ENCODE measurements at places on chromosomes 13 and 19.

DNA sequence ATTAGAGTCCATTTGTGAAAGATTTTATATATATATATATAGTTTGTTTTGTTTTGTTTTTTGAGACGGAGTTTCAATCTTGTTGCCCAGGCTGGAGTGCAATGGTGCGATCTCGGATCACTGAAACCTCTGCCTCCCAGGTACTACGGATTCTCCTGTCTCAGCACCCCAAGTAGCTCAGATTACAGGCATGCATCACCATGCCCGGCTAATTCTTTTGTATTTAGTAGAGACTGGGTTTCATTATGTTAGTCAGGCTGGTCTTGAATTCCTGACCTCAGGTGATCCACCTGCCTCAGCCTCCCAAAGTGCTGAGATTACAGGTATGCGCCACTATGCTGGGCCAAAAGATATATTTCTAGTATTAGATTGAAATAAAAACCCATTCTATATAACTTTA, 4.0 kb upstream of the ZNF701 start:
- no peak for DNase-seq

- DNase-seq = no peak
Observed at GRCh38 chr19:2888731-2889224, 11.9 kb upstream of the ZNF57 start.

DNA sequence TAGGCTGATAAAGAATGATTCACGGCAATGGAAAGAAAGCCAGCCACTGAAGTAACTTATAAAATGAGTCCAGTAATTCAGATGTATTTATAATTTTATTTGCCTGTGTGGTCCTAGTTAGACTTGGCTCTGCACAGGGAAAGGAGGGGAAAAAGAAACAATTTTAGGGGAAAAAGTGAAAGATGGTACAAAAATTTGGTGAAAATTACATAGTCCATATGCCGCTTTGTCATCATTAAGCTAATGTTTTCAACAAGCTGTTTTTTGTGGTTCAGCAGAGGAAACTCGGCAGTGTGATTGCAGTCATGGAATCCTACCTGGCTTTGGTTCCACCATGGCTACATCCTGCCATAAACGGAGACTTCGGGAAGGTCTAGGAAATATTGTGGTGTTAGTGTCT, 301.9 kb downstream of the ATP8A2 start:
- no peak for DNase-seq

DNA sequence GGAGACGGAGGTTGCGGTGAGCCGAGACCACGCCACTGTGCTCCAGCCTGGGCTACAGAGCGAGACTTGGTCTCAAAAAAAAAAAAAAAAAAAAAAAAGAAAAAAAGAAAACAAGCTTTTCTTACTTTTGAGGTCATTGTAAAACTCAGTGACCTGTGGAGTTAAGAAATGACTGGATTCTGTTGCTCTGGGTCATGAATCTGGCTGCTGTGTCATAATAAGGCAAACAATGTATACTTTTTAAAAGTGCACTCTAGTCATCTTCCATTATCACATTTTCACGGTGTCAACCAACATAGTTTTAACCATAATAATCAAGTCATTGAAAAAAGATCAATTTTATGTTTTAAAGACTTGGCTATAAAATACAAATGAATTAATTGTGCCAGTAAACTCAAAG, 1186.6 kb downstream of the DIAPH3 start:
- no peak for DNase-seq

DNA sequence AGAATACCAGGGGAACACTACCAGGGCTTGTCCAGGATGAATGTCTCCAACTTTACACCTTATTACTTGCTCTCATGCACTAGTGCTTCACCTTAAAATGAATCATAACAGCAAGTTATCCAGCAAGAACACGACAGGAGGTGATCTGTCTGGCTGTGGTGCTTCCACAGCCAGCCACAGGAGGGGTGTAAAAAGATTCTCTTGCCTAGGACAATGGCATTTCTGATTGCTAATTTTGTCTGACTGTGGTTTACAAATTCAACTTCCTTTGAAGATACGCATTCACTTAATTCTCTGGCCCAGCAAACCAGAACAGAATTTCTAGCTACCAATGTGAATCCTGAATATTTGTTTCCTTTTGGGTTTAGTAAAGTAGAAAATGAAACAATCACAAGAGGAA, 23.1 kb upstream of the COG3 start:
- DNase-seq = no peak

- peak; percentile 57 for DNase-seq
Observed at GRCh38 chr19:13053761-13054625, 48.7 kb downstream of the LYL1 start.

- DNase-seq = no peak
Observed at GRCh38 chr19:17616961-17617806, 61.7 kb downstream of the COLGALT1 start.

GRCh38 chr19:7981199-7981598, 24.2 kb downstream of the ELAVL1 start:
- no peak for DNase-seq

DNA sequence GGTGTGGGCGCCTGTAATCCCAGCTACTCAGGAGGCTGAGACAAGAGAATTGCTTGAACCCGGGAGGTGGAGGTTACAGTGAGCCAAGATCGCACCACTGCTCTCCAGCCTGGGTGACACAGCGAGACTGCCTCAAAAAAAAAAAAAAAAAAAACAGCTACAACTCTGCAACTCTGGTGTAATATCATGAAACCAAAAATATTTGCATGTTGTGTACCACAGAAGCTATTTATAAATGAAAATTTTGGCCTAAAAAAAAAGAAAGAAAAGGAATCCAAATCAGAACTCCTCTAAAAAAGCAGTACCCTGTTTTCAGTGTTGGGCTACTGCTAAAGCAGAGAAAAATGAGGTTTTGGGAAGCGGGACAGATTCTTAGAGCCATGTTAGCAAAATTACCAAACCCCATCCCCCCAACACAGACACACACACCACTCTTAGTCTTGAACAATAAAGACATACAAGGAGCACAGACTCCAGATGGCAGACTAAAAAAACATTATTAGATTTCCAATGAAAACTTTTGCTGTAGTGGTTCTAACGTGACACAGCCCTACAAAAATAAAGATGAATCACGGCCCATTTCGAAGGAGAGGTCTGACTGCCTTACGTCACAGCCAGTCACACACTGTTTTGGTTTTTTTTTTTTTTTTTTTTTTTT, 51.5 kb downstream of the INSR start:
- DNase-seq = no peak

DNA sequence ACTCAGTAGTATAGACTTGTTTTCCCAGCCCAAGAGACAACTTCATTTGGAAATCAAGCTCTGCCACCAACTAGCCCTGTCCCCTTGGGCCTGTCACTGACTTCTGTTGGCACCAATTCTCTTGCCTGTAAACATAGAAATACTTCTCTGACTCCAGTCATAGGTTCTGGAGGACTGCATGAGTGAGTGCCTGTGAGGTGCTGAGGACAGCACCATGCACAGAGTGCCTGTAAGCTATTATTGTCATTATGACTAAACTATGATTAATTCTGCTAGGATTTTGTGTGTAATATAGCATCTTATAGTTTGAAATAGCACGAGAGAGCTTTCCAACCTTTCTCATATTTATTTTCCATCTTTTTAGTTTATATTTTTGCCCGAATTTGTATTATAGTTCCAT, 247.9 kb downstream of the MYO16 start:
- no peak for DNase-seq

DNA sequence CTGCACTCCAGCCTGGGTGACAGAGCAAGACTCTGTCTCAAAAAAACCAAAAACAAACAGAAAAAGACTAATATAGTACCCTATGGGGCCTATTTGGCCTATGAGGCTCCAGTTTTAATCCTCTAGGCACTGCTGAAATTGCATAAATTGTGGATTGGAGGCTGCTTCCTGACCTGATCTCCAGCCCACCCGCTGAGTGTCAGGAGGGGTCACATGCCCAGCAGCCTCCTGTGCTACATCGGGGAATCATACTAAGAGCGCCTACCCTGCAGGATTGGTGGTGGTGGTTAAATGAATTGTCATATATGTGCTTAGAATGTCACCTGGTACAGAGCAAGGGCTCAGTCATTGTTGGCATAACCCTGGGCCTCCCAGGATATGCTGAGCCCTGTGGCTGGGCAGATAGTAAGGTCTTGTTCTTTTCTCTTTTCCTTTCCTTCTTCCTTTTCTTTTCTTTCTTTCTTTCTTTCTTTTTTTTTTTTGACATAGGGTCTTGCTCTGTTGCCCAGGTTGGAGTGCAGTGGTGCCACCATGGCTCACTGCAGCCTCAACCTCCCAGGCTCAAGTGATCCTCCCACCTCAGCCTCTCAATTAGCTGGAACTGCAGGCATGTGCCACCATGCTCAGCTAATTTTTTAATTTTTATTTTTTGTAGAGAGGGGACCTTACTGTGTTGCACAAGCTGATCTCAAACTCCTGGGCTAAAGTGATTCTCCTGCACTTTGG, 31.3 kb downstream of the LTBP4 start:
- DNase-seq = no peak

- peak; percentile 40 for DNase-seq
Observed at GRCh38 chr19:489418-490196, 6.7 kb upstream of the MADCAM1 start.

- DNase-seq = peak; percentile 93
Observed at GRCh38 chr19:38039966-38040365, 133.0 kb downstream of the SIPA1L3 start.

- no peak for DNase-seq
Observed at GRCh38 chr19:30314056-30314804, 58.0 kb upstream of the ZNF536 start.

DNA sequence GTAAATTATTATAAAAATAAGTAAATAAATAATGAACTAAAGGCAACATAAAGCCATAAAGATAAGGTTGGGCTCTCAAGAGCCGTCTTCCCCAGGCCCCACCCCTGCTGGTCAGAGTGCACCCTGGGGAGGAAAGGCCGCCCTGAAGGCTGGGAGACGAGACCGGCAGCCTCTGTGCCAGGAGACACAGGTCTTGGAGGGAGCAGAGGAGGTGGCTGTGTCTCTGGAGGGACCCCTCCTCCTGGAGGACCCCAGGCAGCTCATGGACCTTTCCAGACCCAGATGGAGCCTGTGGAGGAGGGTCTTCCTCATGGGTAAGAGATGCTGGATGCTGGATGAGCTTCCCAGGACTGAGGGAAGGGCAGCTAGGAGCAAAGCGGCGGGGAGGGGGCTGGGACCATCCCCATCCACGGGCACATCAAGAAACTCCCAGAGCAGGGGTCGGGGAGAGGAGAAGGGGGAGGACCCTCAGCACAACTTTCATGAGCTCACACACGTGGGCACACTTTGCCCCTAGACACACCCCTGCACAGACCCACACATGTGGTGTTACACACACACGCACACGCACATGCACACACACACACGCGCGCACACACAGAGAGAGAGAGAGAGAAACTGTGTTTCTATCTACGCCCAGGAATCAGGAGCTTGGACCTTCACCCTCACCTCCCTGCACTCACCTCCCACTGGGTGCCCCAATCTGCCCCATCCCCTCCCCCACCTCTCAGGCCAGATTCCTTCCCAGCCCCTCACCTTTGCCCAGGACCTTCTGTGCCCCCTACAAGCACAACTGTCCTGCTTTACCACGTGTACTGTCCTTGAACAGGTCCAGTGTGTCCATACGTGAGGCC, at the start of gene CEACAM18:
CEACAM18 (plus strand) TSS at position 159 of the 854 bp plus-strand sequence.
- no peak for DNase-seq

GRCh38 chr13:33080972-33081590, 64.9 kb downstream of the KL start:
- DNase-seq = no peak

DNA sequence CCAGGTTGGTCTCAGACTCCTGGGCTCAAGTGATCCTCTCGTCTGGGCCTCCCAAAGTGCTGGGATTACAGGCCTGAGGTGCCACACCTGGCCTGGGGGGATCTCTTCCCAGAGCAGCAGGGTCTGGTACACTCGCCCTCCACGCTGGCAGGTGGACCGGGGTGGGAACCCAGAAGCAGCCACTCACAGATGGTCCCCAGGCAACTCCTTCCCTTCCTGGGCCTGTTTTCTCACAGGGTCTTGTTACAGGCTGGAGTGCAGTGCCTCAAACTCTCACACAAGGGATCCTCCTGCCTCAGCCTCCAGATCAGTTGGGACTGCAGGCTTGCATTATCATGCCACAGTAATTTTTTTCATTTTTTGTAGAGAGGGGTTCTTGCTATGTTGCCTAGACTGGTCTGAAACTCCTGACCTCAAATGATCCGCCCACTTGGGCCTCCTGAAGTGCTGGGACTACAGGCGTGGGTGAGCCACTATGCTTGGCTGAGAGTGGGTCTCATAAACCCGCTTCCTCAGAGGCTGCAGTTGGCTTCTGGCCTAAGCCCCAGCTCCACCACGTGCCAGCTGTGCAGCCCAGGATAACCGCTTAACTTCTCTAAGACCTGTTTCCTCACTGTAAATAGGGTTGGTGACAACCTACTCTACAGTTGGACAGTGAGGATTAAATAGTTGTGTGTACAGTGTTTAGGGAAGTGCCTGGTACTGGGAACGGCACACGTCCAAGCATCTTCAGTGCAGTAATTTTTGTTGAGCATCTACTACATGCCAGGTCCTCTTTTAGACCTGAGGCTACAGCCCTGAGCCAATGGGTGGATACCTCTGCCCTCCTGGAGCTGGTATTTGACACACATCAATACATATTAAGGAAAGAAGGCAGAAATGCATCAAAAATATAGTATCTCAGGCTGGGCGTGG, 871 bp upstream of the CCER2 start:
- DNase-seq = no peak

GRCh38 chr13:110214637-110215036, 92.3 kb downstream of the COL4A1 start:
- DNase-seq = no peak

- DNase-seq = no peak
Observed at GRCh38 chr19:16628984-16629691, 1.1 kb upstream of the MED26 start.

GRCh38 chr19:29834991-29835846, 23.4 kb downstream of the CCNE1 start:
- DNase-seq = no peak

DNA sequence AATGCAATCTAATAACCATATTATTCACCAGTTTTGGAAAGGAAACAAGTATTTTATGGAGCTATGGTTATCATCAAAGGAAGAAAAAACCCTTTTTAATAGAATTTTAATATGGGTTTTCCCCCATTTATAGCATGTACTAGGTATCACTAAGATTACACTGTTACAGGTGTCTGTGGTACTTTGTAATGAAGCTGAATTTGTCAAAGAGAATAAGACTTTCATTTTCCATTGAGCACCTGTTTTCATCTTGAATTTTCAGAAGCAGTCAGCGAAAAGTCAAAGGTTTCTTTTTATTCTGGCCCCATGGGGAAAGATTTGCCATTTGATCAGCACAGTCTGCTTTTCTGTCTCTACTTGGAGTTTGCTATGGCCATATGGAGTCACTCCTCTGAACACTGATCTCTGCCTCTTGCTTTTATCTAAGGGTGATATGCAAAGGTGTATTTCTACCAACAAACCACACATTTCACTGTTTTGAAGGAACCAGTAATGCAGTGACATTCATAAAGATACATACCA, 590.0 kb downstream of the DCT start:
- DNase-seq = no peak

DNA sequence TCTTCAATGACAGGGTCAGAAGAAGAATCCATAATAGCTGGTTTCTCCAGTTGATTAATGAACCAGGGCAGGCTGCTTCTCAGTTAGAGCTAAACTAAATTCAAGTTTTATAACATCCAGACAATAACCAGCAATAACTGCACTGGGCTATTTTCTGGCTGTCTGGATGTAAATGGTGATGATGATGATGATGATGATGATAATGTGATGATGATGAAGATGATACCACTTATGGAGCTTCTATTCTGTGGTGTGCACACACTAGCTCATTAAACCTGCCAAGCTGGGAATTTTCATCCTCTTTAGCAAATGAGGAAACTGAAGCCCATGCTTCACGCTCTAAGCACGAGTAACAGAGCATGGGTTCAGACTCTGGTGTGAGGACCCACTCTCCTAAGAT, 132.2 kb downstream of the OXGR1 start:
- no peak for DNase-seq

GRCh38 chr19:32012206-32012605, 333.2 kb upstream of the ZNF507 start:
- DNase-seq = no peak
